ENCODE measurements at places on chromosomes 4 and X.

DNA sequence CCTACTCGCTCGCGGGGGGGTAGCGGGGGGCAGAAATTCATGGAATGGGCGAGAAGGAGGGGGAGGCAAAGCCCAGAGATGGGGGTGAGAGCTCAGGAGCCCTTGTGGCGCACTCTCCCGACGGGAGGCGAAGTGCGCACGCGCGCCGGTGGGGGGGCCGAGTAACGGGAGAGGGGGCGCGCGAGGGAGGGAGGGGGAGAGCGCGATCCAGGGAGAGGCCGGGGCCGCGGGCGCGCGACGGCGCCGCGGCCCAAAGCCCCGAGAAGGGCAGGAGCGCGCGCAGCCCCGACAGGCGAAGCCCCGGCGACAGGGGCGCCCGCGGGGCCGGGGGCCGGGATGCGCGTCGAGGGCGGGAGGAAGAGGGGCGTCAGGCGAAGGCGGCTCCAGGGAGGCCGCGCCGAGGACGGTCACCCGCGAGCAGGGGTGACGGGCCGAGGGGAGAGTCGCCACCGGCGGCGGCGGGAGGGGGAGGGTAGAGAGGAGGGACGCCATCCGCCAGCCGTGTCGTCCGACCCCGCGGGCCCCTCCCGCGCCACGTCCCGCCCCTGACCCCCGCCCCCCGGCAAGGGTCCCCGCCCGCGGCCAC is 421 bp downstream of the MECP2 start:
- peak; percentile 82 for DNase-seq

GRCh38 chr4:186953599-186954260 is 230.1 kb upstream of the FAT1 start:
- DNase-seq: no peak

- no peak for DNase-seq
Observed at GRCh38 chr4:140568507-140569306, at the start of gene UCP1. TSS of gene UCP1 (minus strand) at chr4:140568961. CDS start at chr4:140568729, 232 bp downstream.

GRCh38 chrX:106752101-106752678 is 25.7 kb downstream of the RNF128 start:
- no peak for DNase-seq

GRCh38 chr4:147651563-147651962 is 32.4 kb downstream of the PRMT9 start:
- no peak for DNase-seq

- no peak for DNase-seq
Observed at GRCh38 chr4:175453456-175453855, 358.6 kb downstream of the GPM6A start.

- peak; percentile 67 for DNase-seq
Observed at GRCh38 chr4:36254371-36254770, 10.1 kb upstream of the ARAP2 start.

Measured in putamen (tissue), 1 donor.